NCI-H1105 (cell line): ENCODE measurements at places on chromosomes 4 and X.

GRCh38 chrX:253451-254297 lies 27.5 kb upstream of the PLCXD1 start:
- DNase-seq: no peak

DNA sequence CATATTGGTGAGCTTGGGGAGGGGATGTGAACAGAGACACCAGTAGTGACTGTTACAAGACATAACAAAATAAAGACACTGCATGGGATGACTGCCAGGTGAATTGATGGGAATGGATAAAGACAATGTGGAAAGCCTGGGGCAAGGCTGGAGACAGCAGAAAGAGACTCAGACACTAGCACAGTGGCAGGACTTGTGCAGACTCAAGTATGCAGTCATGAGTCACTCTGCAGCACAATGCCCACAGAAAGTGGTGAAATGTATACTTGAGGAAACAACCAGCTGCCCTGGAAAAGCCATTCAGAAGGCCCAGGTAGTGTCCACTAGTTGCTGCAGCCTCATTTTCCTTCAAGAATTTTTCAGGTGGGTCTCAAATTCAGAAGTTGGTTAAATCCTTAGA lies 452.3 kb downstream of the MID1IP1 start:
- no peak for DNase-seq

DNA sequence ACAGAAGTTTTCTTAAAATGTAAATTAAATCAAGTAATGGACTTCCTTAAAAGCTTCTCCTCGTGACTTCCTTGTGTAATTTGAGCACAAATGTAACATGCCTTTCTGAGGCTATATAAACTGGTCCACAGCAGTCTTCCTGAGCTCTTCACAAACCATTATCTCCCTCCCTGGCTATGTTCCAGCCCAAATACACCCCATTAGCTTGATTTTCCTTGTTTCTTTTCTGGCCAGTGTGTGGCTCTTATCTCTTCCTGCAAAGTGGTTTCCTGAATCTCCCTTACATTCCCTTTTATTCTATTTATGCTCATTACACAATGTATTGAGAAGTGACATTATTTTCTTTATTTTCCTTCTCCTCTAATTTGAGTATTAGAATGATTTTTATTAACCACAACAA lies 1085.3 kb upstream of the PCDH10 start:
- DNase-seq: peak; percentile 22

DNA sequence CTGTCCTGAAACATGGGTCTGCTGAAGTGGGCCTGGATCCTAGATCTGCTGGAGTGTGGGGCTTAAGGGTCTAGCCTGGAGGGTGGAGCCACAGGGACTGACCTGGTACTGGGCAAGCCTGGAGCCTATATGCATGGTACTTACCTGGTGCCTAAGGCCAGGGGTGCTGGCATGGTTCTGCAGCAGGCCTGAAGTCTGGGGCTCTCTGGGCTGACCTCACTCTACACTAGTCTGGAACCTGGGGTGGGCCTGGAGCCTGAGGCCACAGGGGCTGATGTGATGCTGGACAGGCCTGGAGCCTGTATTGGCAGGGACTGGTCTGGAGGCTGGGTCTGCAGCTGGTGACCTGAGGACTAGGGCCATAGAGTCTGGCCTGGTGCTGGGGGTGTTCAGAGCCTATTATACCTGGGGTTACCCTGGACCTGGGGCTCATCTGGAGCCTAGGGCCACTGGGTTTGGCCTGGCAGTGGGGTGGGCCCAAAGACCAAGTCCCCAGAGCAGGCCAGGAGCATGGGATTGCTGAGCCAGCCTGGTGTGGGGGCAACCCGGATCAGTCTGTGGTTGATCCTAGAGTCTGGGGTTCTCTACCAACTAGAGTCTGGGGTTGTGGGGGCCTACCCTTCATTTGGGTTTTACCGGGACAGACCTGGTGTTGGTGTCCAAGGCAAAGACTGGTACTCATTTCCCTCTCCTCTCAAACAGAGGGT lies 179.6 kb downstream of the SLC4A4 start:
- DNase-seq: no peak

DNA sequence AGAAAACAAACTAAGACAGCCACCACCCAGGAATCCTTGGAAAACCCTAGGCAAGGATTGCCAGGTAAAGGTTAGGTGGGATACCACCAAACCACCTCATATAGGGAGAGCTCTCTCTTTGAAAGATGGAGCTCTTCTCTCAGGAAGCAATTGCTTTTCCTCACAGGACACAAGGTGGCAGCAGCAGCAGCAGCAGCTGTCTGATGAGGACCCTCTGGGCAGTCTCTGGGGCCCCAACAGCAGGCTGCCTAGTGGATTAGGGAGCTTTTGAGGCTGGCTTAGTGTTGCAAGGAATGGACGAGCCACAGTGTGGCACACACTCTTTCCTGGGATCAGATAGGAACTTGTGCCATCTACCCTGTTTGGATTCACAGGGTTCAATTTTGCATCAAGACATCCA lies 41.4 kb upstream of the CHRDL1 start:
- no peak for DNase-seq

DNA sequence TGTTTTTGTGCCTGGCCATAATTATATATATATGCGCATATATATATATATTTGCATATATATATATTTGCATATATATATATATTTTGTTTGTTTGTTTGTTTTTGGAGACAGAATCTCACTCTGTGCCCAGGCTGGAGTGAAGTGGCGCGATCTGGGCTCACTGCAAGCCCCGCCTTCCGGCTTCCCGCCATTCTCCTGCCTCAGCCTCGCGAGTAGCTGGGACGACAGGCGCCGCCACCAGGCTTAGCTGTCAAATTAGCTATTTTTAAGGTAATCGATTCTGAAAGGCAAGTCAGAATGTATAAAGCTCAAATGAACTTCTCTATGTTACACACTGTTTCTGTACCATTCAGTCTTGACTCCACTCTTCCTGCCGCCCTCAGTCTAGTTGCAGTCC lies 273.3 kb downstream of the TRIML1 start:
- DNase-seq: no peak

DNA sequence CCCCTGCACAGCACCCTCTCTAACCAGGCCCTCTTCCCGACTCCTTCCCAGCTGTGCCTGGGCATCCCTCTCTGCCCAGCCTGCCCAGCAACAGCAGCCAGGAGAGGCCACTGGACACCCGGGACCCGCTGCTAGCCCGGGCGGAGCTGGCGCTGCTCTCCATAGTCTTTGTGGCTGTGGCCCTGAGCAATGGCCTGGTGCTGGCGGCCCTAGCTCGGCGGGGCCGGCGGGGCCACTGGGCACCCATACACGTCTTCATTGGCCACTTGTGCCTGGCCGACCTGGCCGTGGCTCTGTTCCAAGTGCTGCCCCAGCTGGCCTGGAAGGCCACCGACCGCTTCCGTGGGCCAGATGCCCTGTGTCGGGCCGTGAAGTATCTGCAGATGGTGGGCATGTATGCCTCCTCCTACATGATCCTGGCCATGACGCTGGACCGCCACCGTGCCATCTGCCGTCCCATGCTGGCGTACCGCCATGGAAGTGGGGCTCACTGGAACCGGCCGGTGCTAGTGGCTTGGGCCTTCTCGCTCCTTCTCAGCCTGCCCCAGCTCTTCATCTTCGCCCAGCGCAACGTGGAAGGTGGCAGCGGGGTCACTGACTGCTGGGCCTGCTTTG lies 1.1 kb downstream of the AVPR2 start:
- DNase-seq: no peak

- DNase-seq: no peak
These were observed 23.1 kb upstream of the TLR7 start for GRCh38 chrX:12843668-12844279.
